ENCODE measurements at places on chromosomes 12 and 14.

GRCh38 chr12:57027805-57028153, 11.4 kb upstream of the TAC3 start:
- DNase-seq, result peak; percentile 33

DNA sequence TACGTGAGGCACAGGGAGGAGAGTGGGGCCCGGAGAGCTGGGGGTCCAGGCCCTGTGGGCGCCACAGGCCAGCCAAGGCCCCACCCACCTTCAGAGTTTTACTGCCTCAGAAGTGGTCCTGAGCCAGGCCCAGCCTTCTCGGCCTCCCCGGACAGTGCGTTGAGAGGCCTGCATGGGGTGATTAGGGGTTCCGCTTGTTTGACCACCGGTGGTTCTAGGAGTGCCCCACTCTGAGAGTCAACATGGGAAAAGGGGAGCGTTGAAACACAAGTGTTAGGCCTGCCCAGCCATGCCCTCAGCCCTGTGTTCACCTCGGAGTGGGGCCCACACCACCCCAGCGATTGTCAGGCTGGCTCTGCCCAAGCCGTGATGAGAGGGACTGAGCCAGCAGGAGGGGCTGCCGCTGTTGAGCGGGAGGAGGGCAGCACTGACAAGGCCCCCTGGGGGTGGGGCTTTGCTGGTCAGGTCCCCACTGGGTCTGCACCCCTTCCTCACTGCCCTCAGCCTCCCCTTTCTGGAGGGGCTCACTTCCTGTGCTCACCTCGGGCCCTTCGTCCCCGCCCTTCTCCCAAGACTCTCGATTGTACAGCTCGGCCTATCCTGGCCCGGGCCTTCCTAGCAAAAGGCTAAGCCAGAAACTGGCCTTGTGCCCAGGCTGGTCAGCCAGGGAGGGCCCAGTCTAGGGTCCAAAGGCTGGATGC, 4.8 kb downstream of the CKB start:
- no peak for DNase-seq

DNA sequence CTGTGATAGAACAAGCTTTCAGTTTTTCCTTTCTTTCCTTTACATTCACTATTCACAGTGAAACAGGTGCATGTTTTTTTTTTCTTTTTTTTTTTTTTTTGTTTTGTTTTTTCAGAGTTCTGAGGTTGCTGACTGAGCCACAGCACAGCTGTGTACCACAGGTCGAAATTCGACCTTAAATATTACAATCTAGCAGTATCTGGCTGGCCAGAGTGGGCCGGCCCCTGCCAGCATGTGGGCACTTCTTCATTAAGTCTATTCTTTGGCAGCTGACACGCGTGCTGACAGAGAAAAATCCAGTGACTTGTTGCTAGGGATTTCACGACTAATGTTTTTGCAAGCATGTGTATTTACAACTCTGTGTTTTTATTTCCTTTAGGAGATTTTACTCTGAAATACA, 33.9 kb downstream of the FBXO33 start:
- DNase-seq, result no peak

GRCh38 chr14:70666361-70666686, 24.6 kb downstream of the TTC9 start:
- no peak for DNase-seq

GRCh38 chr14:100439781-100440180, 116.6 kb downstream of the SLC25A47 start:
- DNase-seq, result no peak

DNA sequence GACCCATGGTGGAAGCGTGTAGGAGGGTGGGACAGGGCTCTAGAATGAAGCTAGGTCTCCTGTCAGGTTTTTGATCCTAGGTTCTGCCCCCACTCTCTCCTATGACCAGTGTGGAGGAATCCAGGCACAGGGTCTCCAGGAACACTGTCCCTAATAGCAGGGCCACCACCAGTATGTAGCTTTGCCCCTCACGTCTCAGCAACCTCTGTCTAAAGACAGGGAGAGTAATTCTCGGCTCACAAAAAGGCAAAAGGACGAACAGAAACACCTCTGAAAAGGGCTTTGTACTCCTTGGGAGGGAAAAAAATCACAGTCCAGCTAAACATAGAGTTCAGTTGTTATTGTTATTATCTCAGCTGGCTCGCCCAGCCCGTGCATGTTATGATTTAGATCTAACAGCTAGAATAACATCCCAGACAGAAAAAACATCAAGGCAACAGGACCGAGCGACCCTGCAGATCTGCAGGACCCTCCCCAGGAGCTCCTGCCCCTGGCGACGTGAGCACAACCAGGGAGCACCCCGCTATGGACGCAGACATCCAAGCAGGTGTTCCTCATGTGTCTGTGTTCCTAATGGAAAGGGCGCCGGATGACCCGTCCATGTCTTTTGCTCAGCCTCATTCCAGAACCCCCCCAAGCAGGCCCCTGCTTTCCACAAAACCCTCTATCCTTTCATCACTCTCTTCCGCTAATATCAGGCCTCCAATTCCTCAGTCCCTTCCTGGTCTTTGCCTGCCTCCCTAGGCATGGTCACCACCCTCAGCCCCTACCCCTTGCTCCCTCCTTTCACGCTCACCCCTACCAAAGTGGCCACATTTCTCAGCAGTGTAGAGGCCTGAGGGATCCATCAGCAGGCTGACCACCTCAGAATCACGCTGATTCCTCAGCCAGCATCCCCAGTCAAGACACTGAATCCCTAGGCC, 14.2 kb upstream of the SLC6A12 start:
- no peak for DNase-seq

DNA sequence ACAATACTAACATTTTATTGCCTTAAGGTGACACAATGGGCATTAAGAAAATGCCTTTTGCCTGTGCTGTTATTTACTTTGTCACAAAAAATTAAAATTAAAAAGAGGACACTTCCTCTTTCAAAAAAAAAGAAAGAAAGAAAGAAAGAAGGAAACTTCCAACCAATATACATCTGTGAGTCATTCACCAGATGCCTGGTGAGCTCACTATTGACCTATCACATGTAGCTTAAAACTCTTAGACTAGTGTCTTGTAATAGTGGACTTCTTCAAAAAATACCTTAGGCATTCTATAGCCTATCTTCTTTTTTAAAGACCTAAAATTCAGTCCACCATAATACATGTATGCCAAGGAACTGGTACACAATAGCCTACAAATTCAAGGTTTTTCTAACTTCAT, 4.9 kb upstream of the SOX5 start:
- DNase-seq, result no peak

DNA sequence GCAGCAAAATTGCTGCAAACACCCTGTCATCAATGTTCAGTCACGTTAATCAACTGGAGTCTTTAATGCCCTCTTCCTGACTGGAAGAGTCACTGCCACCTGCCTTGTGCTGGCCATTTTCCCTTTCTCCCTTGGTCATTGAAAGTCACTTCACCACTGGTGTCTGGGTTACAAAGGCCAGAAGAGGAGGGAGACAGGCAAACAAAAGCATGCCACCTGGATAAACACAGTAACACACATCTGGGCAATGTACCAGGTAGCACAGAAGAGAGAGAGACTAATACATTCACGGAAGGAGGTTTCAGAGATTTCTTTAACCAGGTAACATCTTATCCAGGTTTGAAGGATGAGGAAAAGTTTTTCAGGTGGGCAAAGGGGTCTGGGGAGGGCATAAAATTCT, 32.7 kb downstream of the GPHB5 start:
- DNase-seq, result no peak

DNA sequence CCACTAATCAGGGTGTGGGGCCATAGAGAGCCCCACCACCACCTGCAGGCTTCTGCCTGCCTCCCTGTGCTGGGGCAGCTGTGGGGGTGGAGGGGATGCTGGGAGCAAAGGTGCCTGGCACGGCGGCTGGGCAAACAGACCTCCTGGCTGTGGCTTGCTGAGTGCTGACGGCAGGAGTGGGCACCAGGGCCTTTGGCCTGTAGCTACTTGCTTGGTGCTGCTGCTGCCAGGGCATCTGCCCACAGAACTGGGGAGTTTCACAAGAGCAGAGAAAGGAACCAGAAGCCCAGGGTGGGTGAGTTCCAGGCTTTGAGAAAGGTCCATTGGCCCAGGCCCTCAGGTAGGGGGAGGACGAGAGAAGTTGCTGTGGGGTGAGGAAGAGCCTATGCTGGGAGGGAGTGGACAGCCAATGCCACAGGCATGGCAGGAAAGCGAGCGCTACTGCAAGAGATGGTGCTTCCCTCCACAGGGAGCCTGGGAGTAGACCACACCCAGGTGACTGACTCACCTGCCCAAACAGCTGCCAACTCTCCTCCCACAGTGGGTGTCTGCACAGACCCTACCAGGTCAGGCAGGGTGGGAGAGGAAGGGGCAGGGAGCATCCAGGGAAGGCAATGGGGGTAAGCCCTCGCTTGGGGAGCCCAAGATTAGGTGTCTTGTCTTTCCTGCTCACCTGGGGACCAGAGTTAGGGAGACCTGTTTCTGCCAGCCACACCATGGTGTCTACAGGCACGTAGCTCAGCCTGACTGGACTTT, 39.0 kb upstream of the HDAC7 start:
- DNase-seq, result no peak

GRCh38 chr12:50620978-50621360, 116.2 kb downstream of the DIP2B start:
- no peak for DNase-seq

DNA sequence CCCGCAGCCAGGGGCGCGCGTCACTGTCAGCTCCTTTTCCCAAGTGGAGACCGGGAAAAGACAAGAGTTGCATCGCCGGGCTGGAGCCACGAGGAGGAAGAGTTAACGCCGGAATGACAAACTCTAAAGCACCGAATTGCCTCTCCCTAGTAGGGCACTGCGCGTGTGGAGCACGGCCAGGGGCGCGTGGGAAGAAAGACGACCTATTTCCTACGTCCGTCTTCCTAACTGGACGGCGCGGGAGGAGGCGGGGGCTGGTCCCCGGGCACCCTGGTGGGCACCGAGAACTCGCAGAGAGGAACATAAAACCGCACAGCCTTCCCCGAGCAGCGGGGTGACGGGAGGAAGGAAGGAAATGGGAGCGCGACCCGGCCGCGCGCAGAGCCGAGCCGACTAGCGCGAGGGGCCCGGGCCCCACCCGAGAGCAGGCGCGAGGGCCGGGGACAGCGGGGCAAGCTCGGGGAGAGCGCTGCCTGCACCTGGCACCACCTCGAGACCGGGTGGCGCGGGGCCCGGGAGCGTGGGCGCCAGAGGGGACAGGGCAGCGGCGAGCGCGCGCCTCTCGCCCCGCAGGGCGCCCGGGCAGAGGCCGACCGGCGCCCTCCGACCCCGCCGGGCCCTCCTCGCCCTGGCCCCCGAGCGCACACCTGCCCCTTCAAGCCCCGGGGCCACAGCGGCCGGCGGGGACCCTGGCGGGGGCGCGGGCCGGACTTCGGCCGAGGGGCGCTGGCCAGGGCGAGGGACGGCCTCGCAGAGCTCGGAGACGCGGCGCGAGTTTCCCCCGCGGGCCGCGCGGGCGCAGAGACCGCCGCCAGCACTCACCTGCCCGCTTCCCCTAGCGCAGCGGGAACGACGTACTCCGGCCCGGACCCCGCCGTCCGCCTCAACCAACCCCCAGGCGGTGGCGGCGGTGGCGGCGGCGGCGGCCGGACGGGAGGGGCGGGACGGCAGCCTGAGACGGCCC, at the start of gene SETD3:
TSS of gene SETD3 (minus strand) at position 954 of the 964 bp plus-strand sequence. CDS start 15,054 bp downstream, outside the sequence.
- DNase-seq, result peak; percentile 55

DNA sequence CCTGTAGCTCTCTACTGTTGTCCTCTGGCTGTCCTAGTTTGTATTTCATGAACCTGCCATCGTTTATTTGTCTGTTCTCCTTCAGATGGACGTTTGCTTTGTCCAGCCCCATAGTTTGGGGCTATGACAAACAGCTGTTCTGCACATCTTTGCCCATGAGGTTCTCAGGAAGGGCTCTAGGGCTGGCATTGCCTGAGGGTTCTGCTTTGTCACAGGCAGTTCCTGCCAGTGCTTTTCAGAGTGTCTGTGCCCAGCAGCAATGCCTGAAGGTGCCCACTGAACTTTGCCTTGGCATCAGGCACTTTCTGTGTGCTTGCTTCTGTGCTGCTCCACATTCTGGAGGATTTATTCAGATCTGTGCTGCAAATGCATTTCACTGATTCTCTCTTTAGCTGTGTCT, 361.3 kb downstream of the TMEM121 start:
- no peak for DNase-seq

DNA sequence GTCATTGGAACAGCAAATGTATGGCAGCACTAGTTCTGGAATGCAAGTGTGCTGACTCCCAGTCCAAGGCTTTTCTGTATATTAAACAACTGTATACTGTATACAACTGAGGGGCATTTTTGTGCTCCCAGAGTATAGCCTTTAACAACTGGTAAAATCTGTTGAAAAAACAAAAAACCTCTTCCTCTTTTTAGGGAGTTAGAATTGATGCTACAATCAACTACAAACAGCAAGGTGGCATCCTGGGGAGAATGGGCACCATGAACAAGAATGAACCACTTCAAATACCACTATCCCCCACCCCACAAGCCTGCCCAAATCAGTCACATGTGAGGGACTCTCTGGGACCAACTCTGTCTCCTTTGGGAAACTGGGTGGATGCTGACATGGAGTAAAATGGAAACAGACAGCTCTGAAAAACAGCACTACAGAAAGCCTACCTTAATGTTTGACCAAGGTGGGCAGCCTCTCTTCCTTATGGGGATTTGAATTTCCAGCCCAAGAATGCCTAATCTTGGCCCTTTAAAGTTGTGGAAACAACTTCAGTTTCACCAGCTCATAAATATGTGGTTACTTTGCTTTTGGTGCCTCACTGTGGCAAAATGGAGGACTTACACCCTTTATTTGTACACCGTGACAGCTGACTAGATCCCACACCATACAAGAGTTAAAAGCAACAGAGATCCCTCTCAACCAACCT, 7.5 kb downstream of the VTI1B start:
- peak; percentile 26 for DNase-seq

GRCh38 chr12:39047539-39048262, 142.3 kb upstream of the CPNE8 start:
- DNase-seq, result no peak

GRCh38 chr14:98859301-98859700, 412.7 kb downstream of the BCL11B start:
- DNase-seq, result no peak

- DNase-seq, result no peak
These were observed 34.3 kb downstream of the DHRS2 start for GRCh38 chr14:23670481-23670880.

DNA sequence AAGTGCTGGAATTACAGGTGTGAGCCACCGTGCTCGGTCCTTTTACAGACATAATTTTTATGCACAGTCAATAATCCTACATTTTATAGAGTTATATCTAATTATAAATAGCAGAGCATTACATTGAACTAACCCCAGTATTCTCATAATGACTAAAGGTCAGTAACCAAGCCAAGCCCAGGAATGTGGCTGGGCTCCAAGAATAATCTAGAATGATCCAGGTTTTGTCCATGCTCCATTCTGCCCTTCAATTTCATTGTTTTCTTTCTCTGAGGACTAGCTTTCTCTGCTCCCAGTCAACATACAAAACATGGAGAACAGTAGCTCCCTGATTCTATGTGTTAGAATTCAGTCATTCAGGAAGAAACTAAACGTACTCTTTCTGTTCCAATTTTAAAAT, 92.1 kb upstream of the KRR1 start:
- no peak for DNase-seq

DNA sequence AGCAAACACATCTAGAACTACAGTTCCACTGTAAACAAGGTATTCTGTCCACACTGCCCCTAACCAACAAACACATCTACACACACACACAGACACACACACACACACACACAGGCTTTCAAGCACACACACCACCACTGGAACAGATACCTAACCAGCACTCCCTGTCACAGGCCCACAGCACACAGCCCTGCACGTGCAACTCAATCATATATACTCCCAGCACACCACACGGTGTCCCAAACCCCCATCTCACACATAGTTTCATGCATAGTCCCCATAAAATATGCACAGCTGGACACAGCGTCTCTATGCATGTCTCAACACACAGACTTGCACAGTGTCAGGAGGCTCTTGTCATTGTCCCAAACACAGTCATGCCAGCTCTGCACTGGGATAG, 27.6 kb downstream of the KRT8 start:
- no peak for DNase-seq

All from activated CD4-positive, alpha-beta T cell treated with anti-CD3 and anti-CD28 coated beads for 48 hours (primary cell).